ENCODE measurements at places on chromosomes 5 and 9.

DNA sequence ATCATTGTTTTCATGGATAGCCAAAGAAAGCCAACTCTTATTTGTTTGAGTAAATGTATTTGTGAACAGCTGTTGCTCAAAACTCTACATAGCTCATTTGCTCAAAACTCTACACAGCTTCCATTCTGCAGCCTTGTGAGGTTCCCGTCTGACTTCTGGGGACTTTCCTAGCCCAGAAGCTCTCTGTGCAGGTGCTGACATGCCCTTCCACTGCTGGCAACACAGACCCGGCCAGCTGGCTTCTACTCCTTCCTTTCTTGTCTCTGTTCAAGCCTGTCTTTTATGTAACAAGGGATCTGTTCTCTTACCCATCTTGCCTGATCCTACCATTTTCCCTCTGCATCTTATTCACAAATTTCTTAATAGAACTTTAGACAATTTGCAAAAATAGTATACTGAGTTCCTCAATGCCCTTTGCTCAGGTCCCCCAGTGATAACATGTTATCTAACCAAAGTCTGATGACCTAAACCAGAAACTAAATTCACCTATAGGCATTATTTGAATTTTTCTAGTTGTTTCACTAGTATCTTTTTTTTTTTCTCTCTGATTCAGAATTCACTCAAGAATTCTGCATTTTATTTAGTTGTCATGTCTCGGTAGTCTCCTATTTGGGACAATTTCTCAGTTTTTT is 556.5 kb upstream of the SEMA6A start:
- DNase-seq, result no peak

DNA sequence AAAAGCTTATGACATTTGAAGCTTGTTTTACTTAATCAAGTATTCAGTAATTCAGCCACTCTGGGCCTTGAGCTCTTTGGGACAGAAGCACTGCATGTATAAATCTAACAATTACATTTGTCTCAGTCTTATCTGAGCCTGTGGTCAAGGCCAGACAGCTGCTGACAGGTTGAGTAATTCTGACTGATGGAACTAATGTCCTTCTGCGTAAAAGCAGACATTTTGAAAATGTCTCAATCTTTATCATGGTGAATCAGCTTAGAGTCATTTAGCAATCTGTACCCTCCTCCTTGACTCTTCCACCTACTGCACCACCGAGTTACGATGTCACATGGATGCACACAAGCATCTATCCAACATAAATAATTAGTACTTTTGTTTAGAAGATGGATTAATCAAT is 400.0 kb downstream of the ARRDC3 start:
- DNase-seq, result no peak

DNA sequence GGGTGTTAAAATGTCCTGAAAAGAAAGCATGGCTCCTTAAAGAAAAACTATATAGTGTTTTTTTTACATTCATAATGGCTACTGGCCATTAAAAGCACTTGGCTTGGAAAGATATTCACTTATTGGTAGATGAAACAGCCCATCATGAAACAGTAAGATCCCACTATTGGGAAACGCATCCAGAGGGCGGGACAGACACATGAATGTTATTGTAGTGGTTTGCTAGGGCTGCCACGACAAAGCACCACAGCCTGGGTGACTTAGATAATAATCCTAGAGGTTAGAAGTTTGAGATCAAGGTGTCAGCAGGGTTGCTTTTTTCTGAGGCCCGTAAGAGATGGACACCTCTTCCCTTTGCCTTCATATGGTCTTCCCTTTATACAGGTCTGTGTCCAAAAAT is 139.4 kb upstream of the ANKH start:
- DNase-seq, result peak; percentile 21

DNA sequence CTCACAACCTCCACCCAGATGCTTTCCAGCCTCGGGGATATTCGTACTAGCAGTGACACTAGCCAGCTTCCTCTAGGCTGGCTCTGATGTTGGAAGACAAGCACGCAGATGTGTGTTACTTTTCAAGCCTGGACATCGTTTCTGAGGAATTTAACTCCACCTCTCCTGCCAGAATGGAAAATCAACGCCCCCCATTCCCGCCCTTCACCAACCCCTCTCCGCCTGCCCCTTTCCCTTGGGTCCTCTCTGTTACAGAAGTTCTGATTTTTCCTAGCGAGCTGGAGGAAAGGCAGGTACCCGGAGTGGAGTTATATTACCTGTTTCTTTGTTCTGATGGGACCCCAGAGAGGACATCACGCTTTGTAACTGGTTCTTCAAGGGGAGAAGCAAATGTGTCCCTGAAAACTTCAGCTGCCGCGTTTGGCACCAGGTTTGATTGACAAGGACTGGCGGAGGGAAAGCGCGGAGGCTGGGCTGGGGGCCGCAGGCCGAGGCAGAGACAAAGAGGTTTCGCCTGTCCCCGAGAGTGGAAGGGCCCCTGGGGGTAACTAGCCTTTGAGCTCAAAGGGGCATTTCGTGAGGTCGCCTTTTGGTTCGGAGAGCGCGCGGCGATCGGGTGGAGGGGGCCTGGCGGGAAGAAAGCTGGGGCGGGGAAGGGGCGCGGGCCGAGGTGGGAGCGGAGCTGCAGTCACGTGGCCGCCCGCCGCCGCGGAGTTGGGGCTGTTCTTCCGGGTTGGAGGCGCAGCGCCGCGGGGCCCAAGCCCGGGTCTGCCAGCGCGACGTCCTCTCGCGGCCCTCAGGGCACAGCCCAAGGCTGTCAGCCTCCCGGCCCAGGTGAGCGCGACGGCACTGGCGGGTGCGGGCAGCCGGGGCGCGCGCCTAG is at the start of gene NNT:
TSS of gene NNT (plus strand) at position 720 of the 883 bp plus-strand sequence. CDS start 6,016 bp downstream, outside the sequence.
- DNase-seq, result peak; percentile 49

- peak; percentile 9 for DNase-seq
These were observed 358.2 kb upstream of the MEF2C start for GRCh38 chr5:89241186-89241585.

GRCh38 chr9:16290169-16290568 is 580.3 kb downstream of the BNC2 start:
- DNase-seq, result no peak

GRCh38 chr9:93676310-93677047 is 100.1 kb downstream of the PHF2 start:
- DNase-seq, result no peak

GRCh38 chr5:54990841-54991258 is 5.5 kb upstream of the ESM1 start:
- peak; percentile 36 for DNase-seq

DNA sequence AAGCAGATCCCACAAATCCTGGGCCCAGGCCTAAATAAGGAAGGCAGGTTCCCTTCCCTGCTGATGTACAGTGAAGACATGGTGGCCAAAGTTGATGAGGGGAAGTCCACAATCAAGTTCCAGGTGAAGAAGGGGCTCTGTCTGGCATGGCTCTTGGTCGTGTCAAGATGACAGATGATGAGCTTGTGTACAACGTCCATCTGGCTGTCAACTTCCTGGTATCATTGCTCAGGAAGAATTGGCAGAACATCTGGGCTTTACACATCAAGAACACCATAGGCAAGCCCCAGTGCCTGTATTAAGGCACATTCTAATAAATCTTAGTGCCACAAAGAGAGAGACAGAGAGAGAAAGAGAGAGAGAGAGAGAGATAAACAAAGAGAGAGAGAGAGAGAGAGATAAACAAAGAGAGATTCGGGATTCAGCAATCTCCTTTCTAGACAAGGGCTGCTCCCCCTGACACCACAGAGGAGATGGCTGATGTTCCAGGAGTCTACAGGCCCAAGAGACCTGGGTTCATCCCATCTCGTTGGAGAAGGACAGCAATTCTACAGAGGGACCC is 45.5 kb upstream of the HSPA9 start:
- DNase-seq, result no peak

DNA sequence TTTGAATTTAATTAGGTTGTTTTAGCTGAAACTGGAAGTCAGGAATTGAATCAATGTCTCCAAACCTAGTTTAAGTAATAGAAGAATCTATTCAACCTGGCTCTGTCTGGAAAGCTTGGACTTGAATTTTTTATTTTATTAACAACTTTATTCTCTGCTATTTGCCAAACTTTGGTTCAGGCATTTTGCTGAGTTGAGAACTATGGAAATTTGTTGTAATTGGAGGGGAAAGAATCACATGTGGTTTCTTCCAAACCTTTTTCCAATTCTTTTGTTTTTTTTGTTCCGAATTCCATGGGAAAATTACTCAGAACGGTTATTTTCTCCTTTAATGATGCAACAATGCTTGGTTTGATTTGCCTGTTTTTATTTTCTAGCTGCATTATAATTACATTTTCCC is 98.2 kb upstream of the RPS23 start:
- DNase-seq, result no peak

GRCh38 chr9:134325813-134326723 is at the start of gene RXRA:
Gene RXRA (plus strand): TSS chr9:134326455. CDS start chr9:134326632, 177 bp downstream.
- peak; percentile 95 for DNase-seq

DNA sequence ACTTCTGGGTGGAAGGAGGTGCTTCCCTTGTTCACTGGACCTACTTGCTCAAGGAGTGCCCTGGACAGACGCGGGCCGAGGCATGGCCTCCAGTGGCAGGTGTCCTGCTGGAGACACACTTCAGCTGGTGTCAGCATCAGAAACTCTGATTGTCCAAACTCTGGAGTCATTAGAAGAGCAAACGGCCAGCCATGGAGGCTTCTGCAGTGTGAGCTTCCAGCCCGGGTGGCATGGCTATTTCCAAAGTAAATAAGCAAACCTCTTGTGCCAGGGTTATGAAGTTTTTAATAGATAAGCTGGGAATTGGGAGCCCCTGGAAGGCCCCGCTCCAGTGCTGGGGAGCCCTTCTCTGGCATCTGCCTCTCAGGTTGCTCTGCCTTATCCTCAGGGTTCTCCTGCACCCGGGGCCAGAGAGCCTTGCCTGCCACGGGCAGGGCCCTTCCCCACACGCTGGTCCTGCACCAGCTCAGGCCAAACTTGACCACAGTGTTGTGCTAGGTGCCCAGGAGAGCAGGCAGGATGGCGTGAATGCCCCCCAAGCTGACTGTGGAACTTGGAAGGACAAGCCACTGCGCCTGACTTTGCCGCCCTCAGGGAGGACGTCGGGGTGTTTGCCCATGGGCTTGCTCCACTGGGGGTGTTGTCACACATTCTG is 285.6 kb downstream of the GADD45G start:
- DNase-seq, result no peak
